Stimulated activated CD8-positive, alpha-beta memory T cell treated with anti-CD3 and anti-CD28 coated beads, Interleukin-15, amount 100 ng/mL, for 24 hours (primary cell): ENCODE measurements at places on chromosomes 11 and 22.

DNA sequence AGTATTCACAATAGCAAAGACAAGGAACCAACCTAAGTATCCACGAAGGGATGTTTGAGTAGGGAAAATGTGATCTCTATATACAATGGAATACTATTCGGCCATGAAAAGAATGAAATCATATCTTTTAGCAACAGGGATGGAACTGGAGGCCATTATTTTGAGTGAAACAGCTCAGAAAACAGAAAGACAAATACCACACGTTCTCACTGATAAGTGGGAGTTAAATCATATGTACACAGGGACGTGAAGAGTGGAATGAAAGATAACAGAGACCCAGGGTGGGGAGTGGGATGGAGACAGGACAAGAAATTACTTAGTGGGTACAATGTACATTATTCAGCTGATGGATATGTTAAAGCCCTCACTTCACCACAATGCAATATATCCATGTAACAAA, 1012.7 kb downstream of the TBC1D22A start:
- no peak for DNase-seq

- DNase-seq, result no peak
Measured at GRCh38 chr22:26281941-26282340, 112.7 kb downstream of the SEZ6L start.

DNA sequence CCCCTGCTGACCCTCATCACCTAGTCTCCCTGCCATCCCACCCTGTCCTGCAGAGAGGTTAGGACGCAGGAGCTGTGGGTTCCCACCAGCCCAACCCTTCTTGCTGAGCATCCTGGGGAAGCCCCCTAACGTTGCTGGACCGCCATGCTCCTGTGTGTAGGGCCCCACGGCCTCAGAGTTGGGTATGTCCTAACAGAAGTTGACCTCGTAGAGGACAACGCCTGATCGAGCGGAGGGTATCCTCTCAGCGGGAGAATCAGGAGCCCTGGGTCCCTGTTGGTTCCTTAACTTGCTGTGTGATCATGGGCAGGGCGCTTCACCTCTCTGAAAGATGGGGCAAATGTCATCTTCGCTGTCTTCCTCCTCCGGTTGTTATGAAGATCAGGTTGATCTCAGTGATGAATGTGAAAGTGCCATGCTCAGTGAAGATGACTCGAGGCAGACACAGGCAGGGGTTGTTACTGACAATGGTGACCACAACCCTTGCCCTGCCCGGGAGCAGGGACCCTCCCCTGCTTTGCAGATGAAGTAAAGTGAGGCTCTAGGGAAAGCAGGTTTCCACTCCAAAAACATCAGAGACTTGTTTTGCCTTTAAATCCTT, 19.3 kb upstream of the CD5 start:
- no peak for DNase-seq

- DNase-seq, result no peak
Measured at GRCh38 chr22:20436768-20437612, 635 bp downstream of the SCARF2 start.

DNA sequence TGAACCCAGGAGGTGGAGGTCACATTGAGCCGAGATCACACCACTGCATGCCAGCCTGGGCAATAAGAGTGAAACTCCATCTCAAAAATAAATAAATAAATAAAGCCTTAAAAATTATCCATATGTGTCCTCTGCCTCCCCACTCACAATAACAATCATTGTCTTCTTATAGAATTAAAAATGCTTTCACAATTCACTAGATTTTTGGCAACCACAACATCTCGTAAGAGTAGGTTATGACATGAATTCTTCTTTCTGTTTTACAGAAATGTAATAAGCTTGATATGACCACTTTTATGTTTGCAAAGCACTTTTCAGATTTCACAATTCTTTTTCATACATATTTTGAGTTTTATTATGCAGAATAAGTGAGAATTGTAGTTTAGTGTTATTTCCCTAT, 54.5 kb upstream of the HSPA8 start:
- DNase-seq, result no peak

GRCh38 chr11:61694946-61695706, 14.9 kb downstream of the DAGLA start:
- no peak for DNase-seq

- no peak for DNase-seq
Measured at GRCh38 chr11:34124885-34125668, 19.6 kb downstream of the NAT10 start.

DNA sequence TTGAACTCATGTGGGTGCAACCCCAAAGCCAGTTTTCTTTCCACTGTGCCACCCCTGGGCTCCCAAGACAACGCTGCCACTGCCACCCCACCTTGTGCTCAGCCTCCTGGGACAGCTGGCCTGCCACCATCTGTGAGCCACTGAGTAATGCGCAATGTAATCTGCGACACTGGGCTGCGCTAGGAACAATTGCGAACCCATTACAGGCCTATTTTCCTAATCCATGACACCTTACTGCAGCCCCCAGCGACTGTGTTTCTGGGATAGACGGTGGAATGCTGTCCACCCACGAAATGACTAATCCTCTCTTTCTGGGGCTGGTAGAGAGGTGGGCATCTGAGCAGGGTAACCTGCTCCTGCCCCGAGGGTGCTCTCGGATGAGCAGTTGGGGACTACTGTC, 22.2 kb downstream of the FLRT1 start:
- DNase-seq, result no peak

DNA sequence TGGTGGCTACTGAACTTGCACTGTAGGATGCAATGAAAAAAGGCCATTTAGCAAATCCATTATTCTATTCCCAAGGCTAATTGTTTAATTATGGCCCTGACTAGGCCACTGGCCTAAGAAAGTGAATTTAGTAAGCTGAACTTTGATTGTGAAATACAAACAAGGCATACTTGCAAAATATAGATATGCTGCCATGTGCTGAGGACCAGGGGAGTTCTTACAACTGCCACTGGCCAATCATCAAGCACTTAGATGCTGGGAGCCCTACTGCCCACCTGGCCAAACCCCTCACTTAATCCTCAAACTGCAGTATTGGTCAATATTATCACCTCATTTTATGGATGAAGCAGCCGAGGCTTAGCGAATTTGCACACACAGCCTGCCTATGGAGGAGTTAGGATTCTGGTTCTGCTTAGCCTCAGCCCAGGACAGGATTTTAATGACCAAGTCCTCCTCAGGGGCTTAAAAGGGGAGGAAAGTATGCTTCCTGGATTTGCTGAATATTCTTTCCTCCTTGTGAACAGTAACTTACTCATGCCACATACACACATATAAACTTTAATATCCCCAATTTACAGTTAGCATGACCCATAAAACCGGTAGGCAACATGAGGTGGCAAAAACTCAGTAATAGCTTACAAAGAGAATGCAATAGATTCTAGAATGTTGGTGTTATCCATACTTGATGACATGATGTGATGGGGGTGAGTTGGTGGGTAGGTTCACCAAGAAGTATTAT, 39.3 kb downstream of the CD44 start:
- no peak for DNase-seq

DNA sequence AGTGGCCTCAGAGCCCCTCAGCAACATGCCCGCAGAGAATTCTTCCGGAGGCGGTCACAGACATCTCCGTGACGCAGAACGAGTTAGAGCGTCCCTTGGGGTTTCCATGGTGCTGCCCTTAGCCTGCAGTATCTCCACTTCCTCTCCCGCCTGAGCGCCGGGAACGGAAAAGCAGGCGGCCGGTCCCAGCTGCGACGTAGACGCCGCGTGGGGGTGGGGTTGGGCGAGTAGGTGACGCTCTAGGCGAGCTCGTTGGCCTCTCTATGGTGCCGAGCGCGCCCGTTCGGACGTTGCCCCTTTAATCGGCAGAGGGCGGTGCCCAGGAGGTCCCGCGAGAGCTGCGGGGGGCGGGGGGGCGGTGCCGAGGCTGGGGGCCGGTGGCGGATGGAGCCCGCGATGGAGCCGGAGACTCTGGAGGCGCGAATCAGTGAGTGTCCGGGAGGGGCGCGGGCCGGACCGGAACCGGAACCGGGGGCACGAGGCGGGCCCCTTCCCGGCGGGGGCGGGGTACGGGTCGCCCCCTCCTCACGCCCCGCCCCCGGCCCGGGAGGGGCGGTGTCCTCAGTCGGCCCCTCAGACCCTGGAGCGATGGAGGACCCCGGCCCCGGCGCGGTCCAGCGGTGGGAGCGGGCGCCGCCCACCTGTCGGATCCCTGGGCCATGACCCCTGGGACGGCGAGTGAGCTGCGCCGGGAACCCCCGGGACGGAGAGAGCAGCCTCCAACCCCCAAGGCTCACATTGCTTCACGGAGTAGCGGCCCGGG, at the start of gene GGA1:
TSS of gene GGA1 (plus strand) at position 358 of the 763 bp plus-strand sequence. CDS start at position 385, 27 bp downstream.
- DNase-seq, result peak; percentile 90

DNA sequence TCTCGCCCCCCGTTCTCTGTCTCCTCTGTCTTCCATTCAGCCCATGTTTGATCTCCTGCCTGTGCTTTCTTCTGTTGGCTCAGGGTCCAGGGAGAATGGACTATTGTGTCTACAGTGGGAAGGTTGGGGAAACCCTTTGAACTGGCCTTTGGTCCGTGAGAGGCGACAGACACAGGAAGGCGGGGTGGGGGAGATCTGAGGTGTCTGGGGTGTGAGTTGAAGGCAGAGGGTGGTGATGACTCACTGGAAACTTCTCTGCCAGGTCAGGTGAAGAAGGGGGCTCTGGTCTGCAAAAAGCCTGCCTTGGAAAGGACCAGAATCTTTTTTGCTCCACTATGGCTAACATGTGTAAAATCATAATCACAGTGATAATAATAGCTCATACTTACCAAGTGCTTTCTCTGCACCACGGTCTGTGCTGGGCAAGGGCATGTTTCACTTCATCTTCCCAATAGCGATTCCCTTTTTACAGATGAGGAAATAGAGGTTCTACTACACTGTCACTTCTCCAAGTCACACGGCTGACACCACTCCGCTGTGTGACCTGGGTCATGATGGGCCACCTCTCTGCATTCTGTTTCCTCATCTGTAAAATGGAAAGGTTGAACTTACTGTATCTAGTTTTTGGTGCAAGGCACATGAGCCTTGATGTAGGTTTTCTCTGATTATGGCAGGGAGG, 99.8 kb upstream of the ALX4 start:
- no peak for DNase-seq

DNA sequence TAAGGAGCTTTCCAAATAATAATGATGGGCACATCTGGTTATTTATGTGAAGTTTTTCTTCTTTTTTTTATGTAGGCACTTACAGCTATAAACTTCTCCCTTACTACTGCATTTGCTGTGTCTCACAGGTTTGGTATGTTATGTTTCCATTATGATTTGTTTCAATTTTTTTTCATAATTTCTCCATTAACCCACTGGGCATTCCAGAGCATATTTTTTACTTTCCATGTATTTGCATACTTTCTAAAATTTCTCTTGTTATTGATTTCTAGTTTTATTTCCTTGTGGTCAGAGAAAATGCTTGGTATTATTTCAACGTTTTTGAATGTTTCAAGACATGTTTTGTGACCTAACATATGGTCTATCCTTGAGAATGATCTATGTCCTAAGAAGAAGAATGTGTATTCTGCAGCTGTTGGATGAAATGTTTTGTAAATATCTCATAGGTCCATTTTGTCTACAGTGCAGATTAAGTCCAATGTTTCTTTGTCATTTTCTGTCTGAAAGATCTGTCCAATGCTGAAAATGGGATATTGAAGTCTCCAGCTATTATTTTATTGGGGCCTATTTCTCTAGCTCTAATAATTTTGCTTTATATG, 362.1 kb downstream of the DDX10 start:
- no peak for DNase-seq

DNA sequence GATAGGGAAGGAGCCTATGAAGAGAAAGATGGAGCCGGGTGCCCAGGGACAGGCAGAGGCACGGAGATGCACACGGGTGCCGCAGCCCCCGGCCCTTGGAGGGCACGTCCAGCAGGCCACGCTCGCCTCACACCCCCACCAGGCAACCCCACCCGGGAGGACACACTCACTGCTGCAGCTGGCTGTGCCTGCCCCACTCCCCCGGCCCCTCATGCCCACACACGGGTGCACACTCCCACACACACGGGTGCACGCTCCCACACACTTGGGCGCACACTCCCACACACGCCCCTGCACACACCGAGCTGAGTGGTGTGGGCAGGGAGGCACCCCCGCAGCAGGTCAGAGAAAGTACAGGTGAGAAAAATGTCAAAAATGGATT, 1.1 kb downstream of the MOB2 start:
- no peak for DNase-seq

- no peak for DNase-seq
Measured at GRCh38 chr11:20373568-20374209, 10.2 kb downstream of the HTATIP2 start.

GRCh38 chr11:30495437-30495836, 90.7 kb downstream of the MPPED2 start:
- DNase-seq, result no peak

DNA sequence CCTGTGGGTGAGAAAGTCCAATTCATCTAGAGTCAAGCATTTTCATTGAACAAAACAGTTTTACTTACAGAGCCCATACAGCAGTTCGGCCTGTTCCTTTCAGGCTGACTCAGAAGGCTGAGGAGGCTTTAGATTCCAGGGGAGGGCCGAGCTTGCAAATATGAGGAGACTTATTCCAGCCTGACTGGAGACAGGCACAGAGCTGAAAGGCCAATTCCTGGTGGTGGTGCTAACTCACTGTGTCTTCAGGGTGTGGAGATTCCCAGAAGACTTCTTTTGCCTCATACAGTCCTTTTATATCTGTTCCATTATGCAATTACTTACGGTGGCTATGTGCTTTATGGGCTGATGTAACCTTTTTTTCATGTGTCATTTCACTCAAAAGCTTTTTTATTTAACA, at the start of gene OR51E2:
TSS of gene OR51E2 (minus strand) at position 269 of the 400 bp plus-strand sequence. CDS start 15,142 bp downstream, outside the sequence.
- DNase-seq, result no peak

DNA sequence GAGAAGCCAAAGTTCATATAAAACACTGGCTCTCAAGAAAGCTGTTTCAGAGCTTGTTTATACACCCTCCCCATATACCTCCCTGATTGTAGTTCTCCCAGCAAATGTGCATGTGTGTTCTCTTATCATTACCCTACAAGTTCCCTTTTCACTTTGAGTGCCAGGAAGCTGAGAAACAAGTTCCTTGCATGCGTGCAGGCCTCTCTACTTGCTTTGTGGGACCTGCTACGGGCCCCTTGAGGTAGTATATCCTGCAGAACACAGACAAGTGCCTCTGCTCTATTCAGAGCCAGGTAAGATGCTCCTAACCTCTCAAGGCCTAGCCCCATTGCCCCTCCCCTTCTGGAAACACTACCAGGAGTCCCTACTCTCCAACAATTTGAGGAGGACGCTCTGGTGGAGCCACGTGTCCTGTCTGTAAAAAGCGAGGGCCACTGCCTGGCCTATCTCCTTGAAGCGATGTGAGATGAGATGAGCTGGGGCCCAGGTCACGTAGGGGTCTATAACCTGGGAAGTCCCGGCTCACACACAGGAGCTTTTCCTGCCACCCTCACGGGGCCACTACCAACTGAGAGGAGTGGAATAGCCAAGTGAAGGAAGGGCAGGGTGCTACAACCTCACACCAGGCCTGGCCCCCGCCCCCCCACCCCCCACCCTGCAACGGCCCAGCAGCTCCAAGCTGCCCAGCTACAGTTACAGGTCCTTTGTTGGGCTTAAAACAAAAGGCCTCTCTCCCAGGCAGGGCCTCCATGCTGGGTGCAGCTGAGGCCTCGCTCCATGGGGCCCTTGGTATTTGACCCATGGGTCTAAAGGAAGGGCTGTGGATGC, 2.6 kb upstream of the ATP5MGL start:
- DNase-seq, result no peak

- no peak for DNase-seq
Measured at GRCh38 chr11:72084965-72085364, 4.3 kb downstream of the LRRC51 start.
